Purkinje cell (primary cell): ENCODE measurements at places on chromosomes 11 and 22. TPM values are rescaled to one million over a fixed set of nuclear protein-coding genes. Genes with fewer than 3 reads are reported as not detected.

Gene SH3BP1
- polyA plus RNA-seq: 0.77 TPM in 1 of 2 replicates, not detected in the other

Gene ZFTA
- polyA plus RNA-seq: 0.69 TPM in 1 of 2 replicates, not detected in the other

Gene TRPM5
- polyA plus RNA-seq: not detected in 2 replicates

Gene C11orf42
- not detected in 2 replicates for polyA plus RNA-seq

Gene POTEH
- not detected in 2 replicates for polyA plus RNA-seq

Gene OR5P2
- not detected in 2 replicates for polyA plus RNA-seq

Gene UCP2
- not detected in 2 replicates for polyA plus RNA-seq

Gene DNAJB7
- not detected in 2 replicates for polyA plus RNA-seq

Gene CEP126
- polyA plus RNA-seq: 54.7 and 71.5 TPM in 2 replicates

Gene MAPK8IP2
- 5.1 and 5.8 TPM in 2 replicates for polyA plus RNA-seq

Gene RAC2
- polyA plus RNA-seq: not detected in 2 replicates

Gene TRIM29
- polyA plus RNA-seq: not detected in 2 replicates

Gene LYVE1
- not detected in 2 replicates for polyA plus RNA-seq

Gene OR52I2
- polyA plus RNA-seq: not detected in 2 replicates

Gene KIF18A
- polyA plus RNA-seq: 0.32 TPM in 1 of 2 replicates, not detected in the other

Gene CPT1A
- 2.6 and 2.9 TPM in 2 replicates for polyA plus RNA-seq

Gene PGGHG
- polyA plus RNA-seq: not detected in 2 replicates

Gene CDCA5
- 0.29 and 1.8 TPM in 2 replicates for polyA plus RNA-seq

Gene TBX10
- not detected in 2 replicates for polyA plus RNA-seq

Gene COPB1
- polyA plus RNA-seq: 77.1 and 78.9 TPM in 2 replicates

Gene CCDC117
- 5.0 and 8.6 TPM in 2 replicates for polyA plus RNA-seq

Gene NOX4
- not detected in 2 replicates for polyA plus RNA-seq
